Keratinocyte (primary cell): ENCODE measurements at places on chromosomes 4 and X. TPM values are rescaled to one million over a fixed set of nuclear protein-coding genes. Genes with fewer than 3 reads are reported as not detected.

GRCh38 chr4:85571008-85571407 is 96.1 kb downstream of the ARHGAP24 start:
- DNase-seq = no peak

DNA sequence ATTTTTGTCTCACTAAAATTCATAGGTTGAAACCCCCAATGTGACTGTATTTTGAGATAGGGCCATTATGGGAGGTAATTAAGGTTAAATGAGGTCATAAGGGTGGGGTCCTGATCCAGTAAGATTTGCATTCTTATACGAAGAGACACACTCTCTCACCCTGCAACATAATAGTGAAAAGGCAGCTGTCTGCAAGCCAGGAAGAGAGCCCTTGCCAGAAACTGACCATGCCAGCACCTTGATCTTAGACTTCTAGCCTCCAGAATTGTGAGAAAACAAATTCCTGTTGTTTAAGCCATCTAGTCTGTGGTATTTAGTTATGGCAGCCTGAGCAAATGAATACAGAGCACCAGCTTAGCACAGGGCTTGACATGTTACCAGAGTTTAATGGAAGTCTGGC is 17.5 kb upstream of the IGSF1 start:
- no peak for DNase-seq

Gene SHOX
- polyA plus RNA-seq = not detected in 3 replicates

DNA sequence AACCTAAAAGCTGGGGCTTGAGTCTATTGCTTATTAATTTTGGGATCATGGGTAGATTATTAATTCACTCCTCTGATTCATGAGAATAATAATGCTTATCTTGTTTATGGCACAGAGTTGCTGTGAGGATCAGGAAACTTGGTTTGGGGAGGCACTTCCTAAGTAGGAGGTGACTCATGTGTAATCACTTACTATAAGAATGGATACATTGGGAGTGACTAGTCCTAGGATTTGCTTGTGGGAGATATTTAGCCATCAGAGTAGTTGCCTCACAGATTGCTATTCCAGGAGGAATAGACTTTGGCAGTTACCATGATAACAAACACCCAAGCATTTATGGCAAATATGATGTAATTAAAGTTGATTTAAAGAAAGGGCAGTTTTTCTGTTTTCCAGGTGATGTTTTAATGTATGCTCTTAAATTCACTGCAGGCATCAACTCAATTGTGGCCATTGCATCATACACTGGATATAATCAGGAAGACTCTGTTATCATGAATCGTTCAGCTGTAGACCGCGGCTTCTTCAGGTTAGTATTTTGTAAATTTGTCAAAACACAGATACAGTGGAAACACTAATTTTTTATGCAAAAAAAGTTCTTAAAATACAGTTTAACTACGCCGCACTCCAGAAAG is 41.9 kb downstream of the POLR2B start:
- DNase-seq = peak; percentile 50

Gene VMA21
- polyA plus RNA-seq = 21.5 to 29.4 TPM (median 25.4 TPM) in 3 replicates

- DNase-seq = no peak
Observed at GRCh38 chrX:151703487-151703886, 8.2 kb downstream of the PRRG3 start.

Gene PNMA6A
- polyA plus RNA-seq = 0.14 to 0.41 TPM (median 0.16 TPM) in 3 replicates

DNA sequence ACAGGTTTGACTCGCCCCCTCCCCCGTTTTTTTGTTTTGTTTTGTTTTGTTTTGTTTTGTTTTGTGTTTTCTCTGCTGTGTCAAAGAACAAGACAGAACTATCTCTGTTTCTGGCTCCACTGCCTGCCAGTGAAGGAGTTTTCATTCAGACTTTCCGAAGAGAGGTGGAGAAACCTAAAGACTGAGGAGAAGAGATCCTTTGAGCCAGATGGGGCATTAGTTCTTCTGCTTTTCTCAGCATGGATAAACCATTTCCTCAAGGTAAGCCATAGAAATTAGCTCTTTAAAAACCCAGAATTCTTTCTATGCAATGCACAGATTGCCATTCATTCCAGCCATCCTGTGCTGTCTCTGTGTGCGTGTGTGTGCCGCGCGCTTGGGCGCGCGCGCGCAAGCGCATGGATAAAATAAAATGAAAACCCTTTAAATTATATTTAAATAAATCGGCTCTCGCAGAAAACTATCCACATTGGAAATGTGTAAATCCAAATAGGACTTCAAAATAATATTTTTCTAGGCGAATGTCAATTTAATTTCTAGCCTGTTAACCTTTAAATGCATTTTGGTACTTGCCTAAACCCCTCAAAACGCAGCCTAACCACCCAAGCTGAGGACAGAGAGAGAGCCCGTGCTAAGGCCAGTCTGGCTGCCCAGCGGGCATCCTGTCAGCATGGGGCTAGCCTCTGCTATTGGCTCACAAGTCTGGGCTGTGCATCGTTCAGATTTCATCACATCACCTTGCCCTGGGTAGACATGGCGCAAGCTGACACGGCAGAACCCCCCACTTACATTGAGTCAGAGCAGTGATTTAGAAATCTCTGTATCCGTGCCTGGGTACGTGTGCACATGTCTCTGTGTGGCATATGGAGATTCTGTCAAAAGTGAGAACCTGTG is 113.0 kb upstream of the VAMP7 start:
- DNase-seq = no peak

DNA sequence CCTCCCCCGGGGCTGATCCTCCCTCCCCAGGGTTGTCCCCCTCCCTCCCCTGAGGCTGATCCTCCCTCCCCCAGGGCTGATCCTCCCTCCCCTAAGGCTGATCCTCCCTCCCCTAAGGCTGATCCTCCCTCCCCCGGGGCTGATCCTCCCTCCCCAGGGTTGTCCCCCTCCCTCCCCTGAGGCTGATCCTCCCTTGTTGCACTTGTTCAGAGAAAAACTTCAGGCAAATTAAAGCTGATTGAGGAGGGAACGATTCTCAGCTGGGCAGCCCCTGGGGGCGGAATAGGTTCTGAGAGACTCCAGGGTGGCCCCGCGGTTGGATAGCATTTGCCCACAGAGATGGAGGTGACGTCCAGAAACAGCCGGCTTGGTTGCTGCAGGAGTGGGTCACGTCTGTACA is 110.7 kb upstream of the ADRA2C start:
- DNase-seq = no peak

Gene GSX2
- polyA plus RNA-seq = not detected in 3 replicates

DNA sequence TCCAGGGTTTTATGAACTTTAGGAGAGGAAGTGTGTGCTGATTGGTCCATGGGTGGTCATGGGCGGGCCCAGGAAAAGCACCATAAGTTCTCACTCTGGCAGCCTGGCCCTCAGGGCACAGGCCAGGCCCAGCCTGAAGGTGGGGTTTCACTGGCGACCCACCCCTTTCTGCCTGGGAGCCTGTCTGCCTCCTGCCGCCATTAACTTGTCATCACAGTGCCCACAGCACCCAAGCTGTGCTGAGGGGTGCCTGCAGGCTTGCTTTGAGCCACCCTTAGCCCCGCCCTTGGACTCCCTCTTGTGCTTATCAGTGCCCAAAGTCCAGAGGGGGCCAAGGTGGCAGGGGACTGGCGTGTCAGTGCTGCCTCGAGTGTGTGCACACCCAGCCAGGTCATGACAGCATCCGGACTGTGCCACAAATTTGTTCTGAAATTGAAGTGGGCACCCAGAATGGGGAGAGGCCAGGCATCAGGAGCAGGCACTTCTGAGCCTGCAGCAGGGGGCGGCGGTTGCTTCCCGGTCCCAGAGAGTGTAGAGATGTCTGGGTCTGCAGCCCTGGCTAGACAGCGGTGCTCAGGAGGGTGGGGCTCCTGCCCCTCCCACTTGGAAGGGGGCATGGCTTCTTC is 455.6 kb downstream of the TMA16 start:
- DNase-seq = no peak

DNA sequence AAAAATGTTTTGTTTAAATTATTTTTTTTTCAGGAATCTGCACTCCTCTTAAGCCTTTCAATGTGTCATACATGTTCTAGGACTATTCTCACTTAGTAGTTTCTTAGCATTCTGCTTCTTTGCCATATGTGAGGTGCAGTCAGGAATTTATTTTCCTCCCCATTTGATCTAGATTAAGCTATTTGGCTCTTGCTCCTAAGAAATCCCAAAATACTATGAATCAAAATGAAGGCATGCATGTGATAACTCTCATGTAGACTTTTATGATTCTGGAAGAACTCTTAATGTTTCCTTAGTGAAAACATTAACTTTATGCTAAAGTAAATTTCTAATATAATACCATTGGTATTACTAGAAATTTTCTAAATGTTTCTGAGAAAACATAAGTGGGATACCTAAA is 664.5 kb downstream of the RAPGEF2 start:
- DNase-seq = no peak

DNA sequence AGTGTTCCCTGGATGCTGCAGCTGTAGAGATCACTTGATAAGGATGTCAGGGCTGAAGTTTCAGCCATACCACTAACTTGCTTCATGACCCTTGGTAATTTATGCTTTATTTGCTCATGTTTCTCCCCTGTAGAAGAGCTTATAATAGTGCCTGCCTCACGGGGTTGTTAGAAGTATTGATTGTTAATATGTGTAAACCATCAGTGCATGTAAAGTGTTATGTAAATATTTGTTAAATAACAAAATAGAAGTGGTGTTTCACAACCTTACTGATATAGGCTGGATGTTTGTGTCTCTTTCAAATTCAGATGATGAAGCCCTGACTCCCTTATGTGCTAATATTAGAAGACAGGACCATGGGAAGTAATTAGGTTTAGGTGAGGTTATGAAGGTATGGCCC is 1.5 kb upstream of the CXCL2 start:
- DNase-seq = no peak

DNA sequence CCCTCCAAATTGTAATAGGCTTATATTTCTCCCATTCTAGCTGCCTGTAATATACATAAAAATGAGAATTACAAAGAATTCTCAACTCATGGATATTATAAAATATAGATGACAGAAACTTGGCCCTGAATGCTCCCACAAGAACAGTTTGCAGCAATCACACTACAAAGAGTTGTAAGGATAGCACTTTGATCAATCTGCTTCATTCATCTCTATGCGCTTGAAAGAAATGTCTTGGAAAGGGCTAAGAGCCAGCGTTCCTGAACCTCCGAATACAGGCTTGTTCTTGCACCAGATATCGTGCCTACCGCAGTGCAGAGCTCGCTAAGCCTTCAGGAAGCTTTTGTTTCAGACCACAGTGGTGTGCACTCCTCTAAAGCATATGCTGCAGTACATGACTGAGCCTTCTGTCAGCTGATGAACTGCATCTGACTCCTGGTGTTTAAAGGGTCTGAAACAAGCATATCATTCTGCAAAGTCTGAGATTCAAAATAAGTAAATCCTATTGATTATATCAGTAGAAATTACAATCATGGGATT is 417.6 kb upstream of the ZFP42 start:
- DNase-seq = no peak

DNA sequence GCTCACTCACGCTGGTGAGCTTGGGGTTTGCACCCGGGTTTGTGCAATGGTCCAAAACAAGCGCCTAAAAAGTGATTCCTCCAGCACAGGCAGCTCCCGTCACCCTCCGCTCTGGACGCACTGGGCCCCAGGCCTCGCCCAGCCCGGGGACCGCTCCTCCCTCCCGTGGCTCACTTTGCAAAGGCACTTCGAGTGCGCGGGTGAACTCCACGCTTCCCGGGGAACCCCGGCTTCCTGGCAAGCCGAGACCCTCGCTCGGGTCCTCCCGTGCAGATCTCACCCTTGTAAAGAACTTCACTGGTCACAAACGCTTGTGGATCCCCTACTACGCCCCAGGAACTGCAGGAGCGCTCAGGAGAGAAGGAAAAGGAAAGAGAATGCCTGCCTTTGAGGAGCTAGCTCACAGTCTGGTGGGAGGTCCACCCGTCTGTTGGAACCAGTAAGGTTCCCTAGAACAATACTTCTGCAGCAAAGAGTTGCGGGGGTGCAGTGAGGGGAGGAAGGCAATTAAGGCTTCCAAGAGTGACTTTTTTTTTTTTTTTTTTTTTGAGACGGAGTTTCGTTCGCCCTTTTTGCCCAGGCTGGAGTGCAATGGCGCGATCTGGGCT is at the start of gene CTPS2:
Gene CTPS2 (minus strand): TSS at position 122 of the 608 bp plus-strand sequence. CDS start 9,767 bp downstream, outside the sequence.
- DNase-seq = no peak

DNA sequence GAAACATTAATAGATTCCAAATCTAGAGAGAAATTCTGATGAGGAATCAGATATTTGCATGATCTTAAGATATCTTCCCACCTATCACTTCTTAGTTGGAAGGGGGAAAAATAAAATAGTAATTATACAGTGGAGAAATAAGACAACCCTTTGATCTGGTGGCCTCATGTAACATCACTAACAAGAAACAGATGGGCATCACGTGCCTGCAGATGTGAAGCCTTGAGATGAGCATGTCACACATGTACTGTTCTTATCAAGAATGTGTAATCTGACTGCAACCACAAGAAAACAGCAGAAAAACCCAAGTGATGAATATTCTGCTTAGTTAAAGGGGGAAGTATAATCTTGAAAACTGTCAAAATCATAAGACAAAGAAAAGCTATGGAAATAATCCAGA is 31.4 kb upstream of the NKX6-1 start:
- no peak for DNase-seq

DNA sequence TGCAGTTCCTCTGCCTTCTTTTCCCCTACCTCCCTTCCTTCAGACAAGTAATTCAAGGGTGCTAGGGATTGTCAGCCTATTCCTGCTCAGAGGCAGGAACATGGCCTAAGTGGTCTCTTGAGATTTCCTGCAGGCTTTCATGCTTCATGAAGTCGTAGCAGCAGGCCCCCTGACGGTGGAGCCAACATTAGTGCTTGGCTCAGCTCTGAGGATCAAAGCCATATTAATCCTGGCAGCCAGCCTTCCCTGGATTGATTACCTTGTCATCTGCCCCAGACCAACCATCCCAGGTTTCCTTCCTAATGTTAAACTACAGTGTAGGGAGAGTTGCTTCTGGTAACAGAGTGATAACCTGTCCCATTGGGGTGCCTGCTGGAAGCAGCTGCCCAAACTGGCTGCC is 84.1 kb downstream of the SLC16A2 start:
- no peak for DNase-seq

DNA sequence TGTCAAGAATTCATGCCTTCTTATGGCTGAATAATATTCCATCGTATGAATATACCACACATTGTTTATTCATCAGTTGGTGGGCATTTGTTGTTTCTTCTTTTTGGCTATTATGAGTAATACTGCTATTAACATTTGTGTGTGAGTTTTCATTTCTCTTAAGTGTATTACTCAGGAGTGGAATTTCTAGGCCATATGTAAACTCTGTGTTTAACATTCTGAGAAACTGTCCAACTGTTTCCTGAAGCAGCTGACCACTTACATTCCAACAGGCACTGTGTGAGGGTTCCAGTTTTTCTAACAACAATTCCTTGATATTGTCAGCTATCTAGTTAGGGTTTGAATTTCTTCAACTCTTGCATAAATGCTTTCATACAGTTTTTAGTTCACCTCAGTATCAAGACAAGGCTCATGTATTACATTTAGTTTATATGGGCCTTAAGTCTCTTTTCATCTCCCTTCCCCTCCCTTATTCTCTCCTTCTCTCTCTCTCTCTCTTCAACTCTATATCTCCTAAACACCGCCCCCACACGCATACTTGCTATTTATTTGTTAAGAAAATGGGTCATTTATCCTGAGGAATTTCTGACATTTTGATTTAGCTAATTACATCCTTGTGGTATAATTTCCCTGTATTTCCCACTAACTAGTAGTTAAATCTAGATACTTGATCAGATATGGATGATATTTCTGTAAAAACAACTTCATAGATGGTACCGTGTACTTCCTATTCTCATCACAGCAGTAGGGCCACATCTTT is 77.4 kb downstream of the WDR19 start:
- DNase-seq = no peak

GRCh38 chr4:20901851-20902250 is 201.6 kb downstream of the PACRGL start:
- no peak for DNase-seq
